ENCODE measurements at places on chromosomes 1 and 21.

GRCh38 chr21:15029077-15029476 is 35.7 kb downstream of the NRIP1 start:
- DNase-seq: no peak

GRCh38 chr1:969260-969855 is 3.1 kb downstream of the PLEKHN1 start:
- no peak for DNase-seq

DNA sequence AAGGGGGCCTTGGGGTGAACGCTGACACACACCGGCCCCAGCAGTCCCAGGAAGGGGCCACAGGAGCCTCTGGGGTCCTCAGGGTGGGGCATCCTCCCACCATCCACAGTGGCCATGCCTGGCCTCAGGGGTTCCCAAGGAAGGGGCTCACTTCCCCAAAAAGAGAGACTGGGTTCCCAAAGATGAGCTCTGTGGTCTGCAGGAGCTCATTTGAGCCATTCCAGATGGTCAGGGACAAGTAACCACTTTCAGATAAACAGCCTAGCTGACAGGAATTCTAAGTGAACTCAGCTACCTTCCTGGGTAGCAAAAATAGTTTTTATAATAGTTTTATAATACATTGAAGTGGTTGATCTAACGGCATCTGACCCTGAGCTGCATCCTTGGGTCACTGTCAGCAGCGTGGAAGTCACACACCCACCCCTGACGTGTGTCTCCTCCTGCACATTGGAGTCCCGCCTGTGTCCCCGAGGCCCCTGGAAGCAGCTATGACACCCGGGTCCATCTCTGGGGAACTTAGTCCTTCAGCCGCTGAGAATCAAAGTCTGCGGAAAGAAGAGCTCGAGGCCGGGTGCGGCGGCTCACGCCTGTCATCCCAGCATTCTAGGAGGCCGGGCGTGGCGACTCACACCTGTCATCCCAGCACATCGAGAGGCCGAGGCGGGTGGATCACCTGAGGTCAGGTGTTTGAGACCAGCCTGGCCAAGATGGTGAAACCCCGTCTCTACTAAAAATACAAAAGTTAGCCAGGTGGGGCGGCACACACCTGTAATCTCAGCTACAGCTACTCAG is 5.7 kb upstream of the TMEM240 start:
- no peak for DNase-seq

GRCh38 chr21:25862596-25862995 is 127.8 kb downstream of the GABPA start:
- DNase-seq: no peak

- DNase-seq: no peak
These were observed 63.9 kb downstream of the LTN1 start for GRCh38 chr21:28928578-28929420.

GRCh38 chr1:234613128-234613875 is 3.3 kb upstream of the IRF2BP2 start:
- no peak for DNase-seq

DNA sequence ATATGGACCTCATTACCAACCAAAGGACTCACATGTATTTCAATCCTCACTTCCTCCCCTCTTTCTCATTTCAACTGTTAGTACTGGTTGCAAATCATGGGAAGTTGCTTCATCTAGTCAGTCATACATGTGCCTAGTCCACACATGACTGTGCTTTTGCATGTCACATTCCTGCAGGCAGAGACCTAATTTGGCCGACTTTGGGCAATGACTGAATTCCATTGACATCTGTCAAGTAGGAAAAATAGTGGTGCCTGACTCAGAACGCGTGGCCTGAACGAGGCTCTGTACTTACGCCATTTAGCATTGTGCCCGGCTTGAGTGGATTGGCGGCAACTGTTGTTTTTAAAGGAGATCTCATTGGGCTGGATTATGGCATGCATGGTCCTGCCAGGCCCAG is 18.0 kb downstream of the PTPRU start:
- DNase-seq: no peak

DNA sequence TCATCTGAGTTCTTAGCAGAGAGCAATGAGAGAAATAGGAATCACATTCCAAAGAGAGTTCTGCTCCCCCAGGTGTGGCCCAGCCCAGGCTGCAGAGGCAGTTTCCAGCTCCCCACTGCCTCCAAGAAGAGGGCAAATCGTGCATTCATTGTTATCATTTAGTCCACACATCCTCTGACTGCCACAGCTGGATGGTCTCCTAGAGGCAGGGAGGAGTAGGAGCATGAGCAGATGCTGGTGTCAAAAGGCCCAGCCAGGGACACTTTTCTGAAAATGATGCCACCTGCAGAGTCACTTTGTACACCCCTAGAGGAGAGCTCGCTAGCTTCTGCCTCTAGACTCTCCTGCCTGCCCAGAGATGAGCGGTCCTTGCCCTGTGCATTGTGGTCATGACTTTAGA is 33.6 kb upstream of the GNPAT start:
- no peak for DNase-seq
